Activated CD8-positive, alpha-beta T cell treated with anti-CD3 and anti-CD28 coated beads for 36 hours (primary cell): ENCODE measurements at places on chromosomes 7 and 10. TPM values are rescaled to one million over a fixed set of nuclear protein-coding genes. Genes with fewer than 3 reads are reported as not detected.

The IDI2 gene
- not detected for total RNA-seq

The PIK3CG gene
- total RNA-seq: 27.0 TPM

The NEUROG3 gene
- 1.3 TPM for total RNA-seq

The ANKRD30A gene
- not detected for total RNA-seq

The SPDYE3 gene
- total RNA-seq: not detected

The CC2D2B gene
- not detected for total RNA-seq

The GIMAP7 gene
- 29.5 TPM for total RNA-seq

The LRRC17 gene
- total RNA-seq: not detected

The NUTM2A gene
- 0.54 TPM for total RNA-seq

The NEURL1 gene
- 1.9 TPM for total RNA-seq

The RARRES2 gene
- not detected for total RNA-seq

The HECW1 gene
- total RNA-seq: not detected

The ARHGAP21 gene
- total RNA-seq: 18.8 TPM

The SYNPO2L gene
- total RNA-seq: not detected

The SMO gene
- total RNA-seq: 1.7 TPM

The RBM48 gene
- total RNA-seq: 13.4 TPM

The TET1 gene
- 1.1 TPM for total RNA-seq

The BRI3 gene
- total RNA-seq: 47.6 TPM

The BMPR1A gene
- total RNA-seq: 6.9 TPM

The CRHR2 gene
- not detected for total RNA-seq

The GLI3 gene
- not detected for total RNA-seq

The AP5Z1 gene
- total RNA-seq: 21.3 TPM

The ASB15 gene
- total RNA-seq: not detected

The LRRC4 gene
- not detected for total RNA-seq

The NUTM2E gene
- total RNA-seq: not detected

The ZPBP gene
- total RNA-seq: not detected

The COL13A1 gene
- total RNA-seq: not detected

The AGFG2 gene
- 45.8 TPM for total RNA-seq

The SH3PXD2A gene
- 7.4 TPM for total RNA-seq

The SFTPA1 gene
- total RNA-seq: not detected

The AKR1B15 gene
- total RNA-seq: not detected

The TMEM229A gene
- not detected for total RNA-seq

The RELN gene
- total RNA-seq: not detected

The UNCX gene
- not detected for total RNA-seq

The SPDYE2 gene
- total RNA-seq: not detected

The LLCFC1 gene
- not detected for total RNA-seq

The FFAR4 gene
- not detected for total RNA-seq

The LUC7L2 gene
- total RNA-seq: 133 TPM

The EN2 gene
- total RNA-seq: not detected

The MKX gene
- 0.81 TPM for total RNA-seq

The MRLN gene
- total RNA-seq: not detected

The HOXA9 gene
- total RNA-seq: not detected

The INHBA gene
- total RNA-seq: not detected

The TRIL gene
- not detected for total RNA-seq

The ZNF485 gene
- total RNA-seq: 8.7 TPM

The WDFY4 gene
- total RNA-seq: 1.1 TPM

The VAX1 gene
- total RNA-seq: not detected

The HIPK2 gene
- 17.3 TPM for total RNA-seq

The WIPF3 gene
- not detected for total RNA-seq

The CUBN gene
- total RNA-seq: 0.38 TPM

The COL17A1 gene
- total RNA-seq: not detected

The MRC1 gene
- not detected for total RNA-seq

The ACTA2 gene
- 14.9 TPM for total RNA-seq

The OR6B1 gene
- not detected for total RNA-seq

The IL6 gene
- not detected for total RNA-seq

The PTPN20 gene
- 0.47 TPM for total RNA-seq

The LEP gene
- total RNA-seq: not detected
